LNCaP clone FGC (cell line): ENCODE measurements at places on chromosomes 13 and 19.

DNA sequence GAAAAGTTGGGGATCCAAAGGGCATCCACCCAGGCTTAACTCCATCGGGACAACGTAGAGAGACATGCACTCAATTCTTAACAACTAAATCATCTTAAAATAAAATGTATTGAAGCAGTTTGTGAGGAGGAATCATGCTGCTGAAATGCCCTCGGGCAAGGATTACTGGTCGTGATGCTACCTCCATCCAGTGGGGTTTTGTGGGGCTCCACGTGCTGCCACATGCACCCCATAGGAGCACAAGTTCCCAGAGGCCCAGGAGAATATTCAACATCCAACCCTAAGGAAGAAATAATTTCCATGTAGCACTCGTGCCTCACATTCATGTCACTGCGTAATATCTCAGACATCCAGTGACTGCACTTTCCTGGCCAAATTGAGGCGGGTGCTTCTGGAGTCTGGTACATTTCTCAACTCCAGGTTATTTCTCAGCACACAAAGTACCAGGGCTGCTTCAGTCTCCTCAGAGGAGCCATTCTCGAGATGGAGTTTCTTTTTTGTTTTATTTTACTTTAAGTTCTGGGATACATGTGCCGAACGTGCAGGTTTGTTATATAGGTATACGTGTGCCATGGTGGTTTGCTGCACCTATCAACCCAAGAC is 429.8 kb downstream of the FOXO1 start:
- DNase-seq, result no peak

- no peak for DNase-seq
These were observed 131.9 kb upstream of the FNDC3A start for GRCh38 chr13:48843630-48844380.

DNA sequence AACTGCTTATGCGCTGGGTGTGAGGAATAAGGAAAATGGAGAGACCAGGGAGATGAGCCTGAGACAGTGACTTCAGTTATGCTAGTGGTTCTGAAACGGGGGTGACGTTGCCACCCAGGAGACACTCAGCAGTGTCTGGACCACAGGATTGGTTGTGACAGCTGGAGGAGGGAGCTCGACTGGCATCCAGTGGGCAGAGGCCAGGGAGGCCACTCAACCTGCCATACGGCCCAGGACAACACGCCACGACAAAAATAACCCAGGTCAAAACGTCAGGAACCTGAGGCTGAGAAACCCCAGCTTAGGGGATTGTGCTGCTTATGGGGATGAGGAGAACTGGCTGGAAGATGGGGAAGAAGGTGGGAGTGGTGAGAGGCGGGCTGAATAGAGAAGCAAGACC is 10.4 kb downstream of the ZSCAN5A start:
- DNase-seq, result no peak

DNA sequence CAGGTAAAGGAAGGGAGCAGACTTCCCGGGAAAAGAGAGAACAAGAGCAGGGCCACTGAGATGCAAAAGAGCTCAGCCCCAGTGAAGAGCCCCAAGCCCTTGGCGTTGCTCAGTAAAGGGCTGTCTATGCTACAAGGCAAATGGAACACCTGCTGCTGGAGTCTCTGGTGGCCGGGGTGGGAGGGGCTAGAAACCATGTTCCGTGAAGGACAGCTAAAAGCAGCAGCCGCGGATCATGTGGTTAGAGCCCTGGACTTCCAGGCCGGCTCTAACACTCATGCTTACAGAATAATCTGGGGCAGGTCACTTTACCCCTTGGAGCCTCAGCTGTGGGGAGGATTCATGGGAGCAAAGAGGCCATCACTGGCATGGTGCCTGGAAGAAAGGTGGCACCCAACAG is 17.8 kb downstream of the POU2F2 start:
- no peak for DNase-seq

- no peak for DNase-seq
These were observed 46.9 kb upstream of the UQCRFS1 start for GRCh38 chr19:29259867-29260281.

GRCh38 chr13:106714271-106714982 is 146.5 kb upstream of the ARGLU1 start:
- no peak for DNase-seq

DNA sequence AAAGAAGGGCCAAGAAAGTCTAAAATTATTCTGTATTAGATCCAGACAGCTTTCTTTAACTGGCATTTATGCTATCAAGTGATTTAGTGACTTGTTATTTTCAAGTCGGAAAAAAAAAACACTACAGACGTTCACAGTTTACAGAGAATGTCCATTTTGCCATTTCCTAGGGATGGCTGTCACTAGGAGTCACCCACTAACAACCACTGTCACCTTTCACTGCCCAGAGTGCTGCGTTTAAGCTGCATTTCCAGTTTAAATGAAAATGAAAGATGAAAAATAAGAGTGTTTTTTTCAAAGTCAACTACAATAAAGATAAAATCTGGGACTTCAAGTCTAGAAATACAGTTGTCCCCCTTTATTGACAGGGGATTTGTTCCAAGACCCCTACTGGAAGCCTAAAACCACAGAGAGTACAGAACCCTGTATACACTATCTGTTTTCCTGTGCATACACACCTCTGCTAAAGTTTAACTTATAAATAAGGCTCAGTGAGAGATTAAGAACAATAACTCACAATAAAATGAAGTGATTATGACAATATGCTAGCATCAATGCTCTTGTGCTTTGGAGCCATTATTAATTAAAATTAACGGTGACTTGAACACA is 112.5 kb downstream of the SACS start:
- no peak for DNase-seq

GRCh38 chr13:48858122-48858902 is 117.4 kb upstream of the FNDC3A start:
- no peak for DNase-seq

- DNase-seq, result no peak
These were observed 8.8 kb downstream of the ATP4B start for GRCh38 chr13:113649212-113649611.

DNA sequence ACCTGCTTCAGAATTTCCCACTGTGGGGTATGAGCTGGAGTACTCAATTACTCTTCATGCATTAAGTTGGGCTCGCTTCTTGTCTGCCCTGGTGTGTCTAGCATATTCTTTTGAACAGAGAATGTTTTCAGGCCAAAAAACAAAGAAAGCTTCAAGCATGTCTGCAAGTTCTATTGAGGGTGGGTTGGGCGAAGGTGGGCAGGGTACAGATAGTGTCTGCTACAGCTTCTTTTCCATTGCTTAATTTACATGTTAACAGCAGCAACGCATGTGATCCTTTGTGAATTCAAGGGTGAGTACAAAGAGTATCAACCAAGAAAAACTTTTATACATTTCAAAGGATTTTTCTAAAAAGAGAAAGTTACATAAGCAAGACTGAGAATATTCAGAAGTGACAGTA is 406.5 kb downstream of the IRS2 start:
- no peak for DNase-seq

GRCh38 chr13:99320693-99321481 is 13.7 kb upstream of the GPR183 start:
- DNase-seq, result no peak

DNA sequence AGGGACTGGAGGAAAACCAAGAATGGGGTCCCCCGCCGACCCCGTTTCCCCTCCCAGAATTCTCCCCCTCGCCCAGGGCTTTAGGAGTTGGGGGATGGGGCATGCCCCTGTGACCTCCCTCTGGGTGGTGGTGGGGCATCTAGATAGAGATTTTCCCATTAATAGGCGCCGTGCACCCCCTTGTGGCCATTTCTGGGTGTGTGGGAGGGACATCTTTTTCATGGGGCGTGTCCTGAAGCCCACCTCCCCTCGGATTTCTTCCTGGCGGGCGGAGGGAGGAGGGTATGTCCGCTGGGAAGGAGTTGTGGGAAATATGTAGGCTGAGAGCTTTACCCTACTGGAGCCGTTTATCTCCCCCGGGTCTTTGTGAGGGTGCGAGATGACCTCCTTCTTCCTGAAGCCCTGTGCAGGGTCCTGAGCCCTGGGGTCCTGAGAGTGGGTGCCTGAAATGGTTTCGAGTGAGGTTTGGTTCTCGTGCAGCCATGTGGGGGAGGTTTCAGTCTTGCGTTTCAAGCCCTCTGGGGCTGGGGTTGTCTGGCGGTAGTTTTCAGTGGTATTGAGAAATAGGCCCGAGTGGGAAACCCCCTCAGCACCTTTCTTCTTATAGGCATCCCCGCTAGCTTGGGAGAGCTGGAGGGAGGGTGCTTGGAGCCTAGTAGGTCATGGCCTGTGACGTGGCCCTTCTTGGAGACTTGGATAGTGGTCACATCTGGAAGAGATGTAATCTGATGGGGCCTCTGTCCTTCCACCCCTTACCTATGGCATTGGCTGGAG is 1.0 kb downstream of the PRMT1 start:
- DNase-seq, result no peak

DNA sequence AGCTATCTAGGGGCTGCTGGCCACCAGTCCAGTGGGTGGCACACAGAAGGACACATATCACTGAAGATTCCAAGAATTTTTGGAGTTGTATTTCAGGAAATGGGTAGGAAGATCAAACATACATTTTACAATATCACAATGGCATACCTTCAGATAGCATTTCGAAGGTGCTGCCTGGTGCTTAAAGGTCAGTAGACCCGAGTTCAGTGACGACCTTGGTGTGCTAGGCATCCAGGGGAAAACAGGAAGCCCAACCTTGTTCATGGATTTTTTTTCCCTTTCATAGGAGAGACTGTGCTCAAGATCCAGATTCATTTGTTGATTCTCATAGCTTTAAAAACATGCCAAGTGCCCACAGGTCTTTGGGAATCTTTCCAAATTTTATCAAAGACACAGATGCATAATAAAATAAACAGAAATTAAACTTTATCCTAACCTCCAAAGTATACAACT is 51.0 kb upstream of the RCBTB2 start:
- peak; percentile 40 for DNase-seq

DNA sequence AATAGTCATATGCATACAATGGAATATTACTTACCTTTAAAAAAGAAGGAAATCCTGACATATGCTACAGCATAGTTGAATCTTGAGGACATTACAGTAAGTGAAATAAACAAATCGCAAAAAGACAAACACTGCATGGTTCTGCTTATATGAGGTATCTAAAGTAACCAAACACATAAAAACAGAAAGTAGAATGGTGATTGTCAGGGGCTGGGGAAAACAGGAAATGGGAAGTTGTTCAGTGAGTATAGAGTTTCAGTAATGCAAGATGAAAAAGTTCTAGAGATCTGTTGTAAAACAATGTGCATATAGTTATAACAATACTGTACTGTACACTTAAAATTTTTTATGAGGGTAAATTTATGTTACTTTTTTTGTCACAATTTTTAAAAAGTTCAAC is 219.4 kb downstream of the KLF5 start:
- no peak for DNase-seq

- no peak for DNase-seq
These were observed 22.2 kb upstream of the ERVV-1 start for GRCh38 chr19:52991484-52991883.

DNA sequence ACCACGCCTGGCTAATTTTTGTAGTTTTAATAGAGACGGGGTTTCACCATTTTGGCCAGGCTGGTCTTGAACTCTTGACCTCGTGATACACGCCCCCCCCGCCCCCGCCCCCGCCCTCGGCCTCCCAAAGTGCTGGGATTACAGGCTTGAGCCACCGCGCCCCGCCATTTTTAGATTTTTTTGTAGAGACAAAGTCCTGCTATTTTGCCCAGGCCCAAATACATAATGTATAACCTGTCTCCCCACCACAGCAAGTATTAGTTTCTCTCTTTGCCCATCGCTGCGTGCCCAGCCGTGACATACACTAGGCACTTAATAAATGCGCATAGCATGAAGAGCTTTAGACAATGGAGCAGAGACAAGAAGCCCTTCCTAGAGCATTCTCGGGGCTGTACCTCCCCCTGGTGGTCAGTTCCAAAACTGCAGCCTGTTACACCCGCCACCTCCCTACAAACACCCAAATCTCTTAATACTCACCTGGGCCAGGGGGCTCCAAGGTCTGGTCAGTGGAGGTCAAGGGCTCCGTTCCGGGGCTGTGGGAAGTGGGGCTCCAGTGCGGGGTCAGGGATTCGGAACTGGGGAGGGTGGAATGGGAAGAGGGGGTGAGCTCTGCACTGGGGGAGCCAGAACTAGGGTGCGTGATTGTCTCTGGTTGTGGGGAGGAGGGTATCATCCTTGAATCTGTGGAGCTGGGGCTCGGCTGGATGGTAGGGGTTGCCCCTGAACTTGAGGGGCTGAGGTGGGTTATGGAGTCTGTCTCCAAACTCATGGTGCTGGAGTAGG is 22.5 kb downstream of the IQCN start:
- DNase-seq, result peak; percentile 35

- DNase-seq, result no peak
These were observed 36.4 kb downstream of the CRYL1 start for GRCh38 chr13:20489185-20489820.

- no peak for DNase-seq
These were observed 53.8 kb downstream of the KLF2 start for GRCh38 chr19:16378291-16378889.

DNA sequence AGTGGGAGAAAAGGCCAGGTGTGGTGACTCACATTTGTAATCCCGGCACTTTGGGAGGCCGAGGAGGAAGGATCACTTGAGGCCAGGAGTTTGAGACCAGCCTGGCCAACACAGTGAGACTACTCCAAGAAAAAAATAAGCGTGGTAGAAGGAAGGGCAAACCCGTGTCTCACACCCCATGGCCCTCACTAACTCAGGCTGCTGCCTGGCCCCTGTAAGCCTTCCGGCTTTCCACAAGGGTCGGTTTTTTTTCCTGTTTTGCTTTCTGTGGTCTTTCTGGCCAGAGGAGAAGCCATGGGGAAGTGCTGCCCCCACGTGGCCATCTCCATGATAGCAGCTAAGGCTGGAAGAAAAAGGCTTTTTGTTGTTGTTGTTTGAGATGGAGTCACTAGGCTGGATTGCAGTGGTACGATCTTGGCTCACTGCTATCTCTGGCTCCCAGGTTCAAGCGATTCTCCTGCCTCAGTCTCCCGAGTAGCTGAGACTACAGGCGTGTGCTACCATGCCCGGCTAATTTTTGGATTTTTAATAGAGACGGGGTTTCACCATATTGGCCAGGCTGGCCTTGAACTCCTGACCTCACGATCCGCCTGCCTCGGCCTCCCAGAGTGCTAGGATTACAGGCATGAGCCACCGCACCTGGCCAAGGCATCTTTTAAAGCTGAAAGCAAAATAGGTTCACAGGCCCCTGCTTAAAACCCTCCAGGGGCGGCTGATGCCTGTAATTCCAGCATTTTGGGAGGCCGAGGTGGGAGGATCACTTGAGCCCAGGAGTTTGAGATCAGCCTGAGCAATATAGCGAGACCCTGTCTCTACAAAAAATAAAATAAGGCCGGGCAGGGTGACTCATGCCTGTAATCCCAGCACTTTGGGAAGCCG is 7.5 kb upstream of the ARHGEF18 start:
- DNase-seq, result peak; percentile 28
